HuH-7.5 (cell line): ENCODE measurements at places on chromosomes 5 and 9.
A peak's percentile ranks its signal among the peaks of the same experiment; 100 is the strongest.

DNA sequence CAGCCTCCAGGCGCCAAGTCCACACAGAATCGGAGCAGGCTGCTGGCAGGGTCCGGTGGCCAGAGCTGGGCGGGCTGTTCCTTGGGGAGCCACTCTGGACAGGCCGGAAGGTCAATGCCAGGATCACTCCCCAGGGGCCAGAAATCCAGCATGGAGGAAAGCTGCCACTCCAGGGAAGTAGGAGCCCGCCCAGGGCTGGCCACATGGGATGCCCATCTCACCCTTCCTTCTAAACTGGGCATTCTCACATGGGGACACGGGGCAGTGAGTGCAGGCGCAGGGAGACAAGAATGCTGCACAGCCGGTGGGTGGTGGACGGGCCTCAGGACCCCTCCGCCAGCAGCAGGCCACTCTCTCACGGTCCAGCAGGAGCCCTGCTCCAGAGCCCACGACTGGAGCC is 58.2 kb downstream of the ADAMTS2 start:
- DNase-seq: no peak

- DNase-seq: no peak
Observed at GRCh38 chr9:84709056-84709455, 39.5 kb downstream of the NTRK2 start.

DNA sequence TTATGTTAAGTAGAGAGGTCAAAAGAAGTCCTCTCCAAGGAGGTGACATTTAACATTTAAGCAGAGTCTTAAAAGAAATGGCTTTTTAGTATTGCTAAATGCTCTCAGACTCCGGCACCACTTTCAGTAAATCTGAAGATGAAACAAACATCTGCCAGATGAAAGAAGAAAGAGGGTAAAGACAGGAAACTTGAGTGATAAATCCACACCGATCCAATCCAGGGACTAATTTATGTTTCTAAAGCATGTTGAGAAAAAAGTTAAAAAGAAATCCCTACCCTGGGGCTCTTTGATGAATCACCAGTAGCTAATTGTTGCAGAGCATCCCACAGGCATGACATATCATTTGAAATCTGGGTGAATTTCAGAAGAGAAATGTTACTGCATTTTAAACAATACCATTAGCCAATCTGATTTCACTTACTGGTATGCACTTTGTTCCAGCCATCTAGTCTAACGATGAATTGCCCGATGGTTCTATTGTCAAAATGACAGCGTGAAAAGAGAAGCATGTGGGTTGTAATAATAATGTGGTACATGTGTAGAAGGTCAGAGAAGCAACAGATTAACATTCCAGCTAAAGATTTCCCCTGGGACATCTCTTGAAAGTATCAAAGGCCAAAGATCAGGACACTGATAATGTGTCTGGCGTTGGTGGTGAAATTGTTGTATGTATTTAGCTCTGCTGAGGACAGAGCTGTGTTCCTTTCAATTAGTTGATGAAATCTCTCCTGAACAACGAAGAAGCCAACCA is 485.7 kb downstream of the CSNK1G3 start:
- DNase-seq: peak; percentile 12

DNA sequence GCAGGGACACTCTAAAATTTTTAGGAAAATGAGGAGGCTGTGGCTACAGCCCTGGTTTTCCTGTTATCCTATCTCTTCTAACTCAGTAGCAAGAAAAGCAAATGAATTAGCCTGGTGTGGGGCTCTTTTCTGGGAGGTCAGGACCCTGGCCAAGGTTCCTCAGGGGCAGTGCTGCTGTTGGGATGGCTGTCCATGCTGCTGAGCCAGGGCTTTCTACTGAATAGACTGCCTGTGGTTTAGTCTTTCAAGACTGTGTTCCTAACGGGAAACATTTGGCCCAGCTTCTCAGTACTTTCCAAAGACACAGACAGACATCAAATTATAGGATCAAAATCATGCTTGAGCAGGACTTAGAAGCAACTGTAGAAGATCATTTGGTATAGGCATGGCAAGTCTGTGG is 18.1 kb downstream of the TNC start:
- DNase-seq: no peak

- no peak for DNase-seq
Observed at GRCh38 chr9:129284607-129285291, 106.7 kb upstream of the IER5L start.

- DNase-seq: no peak
Observed at GRCh38 chr9:105662184-105663104, at the start of gene TAL2. TSS of gene TAL2 (plus strand) at chr9:105662457. CDS start at chr9:105662497, 40 bp downstream.

GRCh38 chr5:20615888-20616563 is 628.0 kb upstream of the CDH18 start:
- no peak for DNase-seq

DNA sequence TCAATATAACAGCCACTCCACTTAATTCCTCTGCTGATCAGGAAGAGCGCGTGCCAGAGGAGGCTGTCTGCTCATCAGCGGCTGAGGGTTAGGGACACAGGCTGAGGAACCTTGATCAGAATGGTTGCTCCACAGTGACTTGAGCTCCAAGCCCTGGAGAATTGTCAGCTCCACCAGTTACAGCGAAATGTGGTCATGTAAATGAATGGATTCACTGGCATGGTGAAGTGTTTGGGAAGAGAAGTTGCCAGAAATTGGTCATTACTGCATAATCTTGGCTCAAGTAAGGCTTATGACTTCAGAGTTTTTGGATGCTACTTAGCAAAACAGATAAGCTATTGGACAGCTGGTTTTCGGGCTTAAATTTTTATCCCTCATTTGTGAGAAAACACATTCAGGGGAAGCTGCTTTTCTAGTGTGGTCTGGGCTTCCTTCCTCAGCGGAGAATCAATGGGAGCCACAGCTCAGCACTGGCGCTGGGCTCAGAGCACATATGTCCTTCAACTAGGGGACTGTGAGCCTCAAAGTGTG is 65.0 kb downstream of the PRRT1B start:
- DNase-seq: no peak

DNA sequence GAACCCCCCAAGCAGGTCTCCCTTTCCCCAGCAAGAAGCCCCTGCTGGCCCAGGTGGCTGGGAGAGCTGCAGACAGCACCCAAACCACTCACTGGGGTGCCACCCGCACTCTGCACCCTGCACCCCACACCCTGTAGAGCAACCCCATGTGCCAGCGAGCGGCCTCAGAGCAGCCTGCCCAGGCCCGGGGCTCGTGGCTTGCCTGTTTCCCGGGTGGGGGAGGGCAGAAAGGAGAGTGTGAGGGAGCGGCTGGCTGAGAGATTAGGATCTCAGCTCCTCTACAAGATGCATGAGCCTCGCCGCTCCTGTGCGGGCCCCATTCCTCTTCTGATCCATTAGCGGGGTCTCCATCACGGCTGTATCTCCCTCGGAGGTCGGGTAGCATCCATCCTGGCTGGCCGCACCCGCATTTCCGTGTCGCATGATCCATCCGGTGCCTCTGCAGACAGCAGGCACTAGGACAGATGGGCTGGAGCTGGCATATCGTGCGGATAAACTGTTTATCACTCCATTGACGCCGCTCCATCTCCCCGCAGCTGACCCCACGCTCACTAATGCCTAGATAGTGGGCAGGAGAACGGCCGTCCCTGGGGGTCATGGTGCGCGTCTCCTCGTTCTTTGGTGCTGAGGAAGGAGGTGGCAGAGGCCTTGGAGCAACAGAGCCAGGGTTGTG is 54.4 kb downstream of the MRPL36 start:
- DNase-seq: no peak

DNA sequence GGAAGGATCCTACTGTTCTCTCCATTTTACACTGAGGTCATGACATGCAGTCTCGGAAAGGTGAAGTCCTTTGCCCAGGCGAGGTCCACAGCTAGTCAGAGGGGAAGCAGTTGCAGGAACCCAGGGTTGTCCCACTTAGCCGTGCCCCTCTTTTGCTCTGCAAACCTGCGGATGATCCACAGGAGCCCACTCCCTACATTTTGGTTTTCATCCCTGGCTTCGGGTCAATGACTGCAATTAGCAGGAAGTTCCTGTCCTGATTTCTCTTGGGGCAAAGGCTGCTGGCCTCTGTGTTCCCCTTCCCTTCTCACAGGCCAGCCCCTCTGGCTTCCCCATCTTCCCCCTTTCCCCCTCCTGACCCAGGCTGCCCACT is 1.3 kb downstream of the SLC2A8 start:
- DNase-seq: no peak

DNA sequence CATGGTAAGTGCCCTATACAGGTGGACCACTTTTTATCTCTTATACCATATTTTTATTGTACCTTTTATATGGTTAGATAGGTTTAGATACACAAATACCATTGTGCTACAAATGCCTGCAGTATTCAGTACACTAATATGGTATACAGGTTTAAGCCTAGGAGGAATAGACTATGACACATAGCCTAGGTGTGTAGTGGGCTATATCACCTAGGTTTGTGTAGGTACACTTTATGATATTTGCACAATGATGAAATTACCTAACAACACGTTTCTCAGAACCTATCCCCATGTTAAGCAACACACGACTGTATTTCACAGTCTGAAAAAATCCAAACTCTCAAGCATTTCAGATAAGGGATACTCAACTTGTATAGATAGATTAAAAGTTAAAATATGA is 9.6 kb upstream of the PHF24 start:
- DNase-seq: no peak

- no peak for DNase-seq
Observed at GRCh38 chr5:103801681-103802080, 239.1 kb upstream of the NUDT12 start.

DNA sequence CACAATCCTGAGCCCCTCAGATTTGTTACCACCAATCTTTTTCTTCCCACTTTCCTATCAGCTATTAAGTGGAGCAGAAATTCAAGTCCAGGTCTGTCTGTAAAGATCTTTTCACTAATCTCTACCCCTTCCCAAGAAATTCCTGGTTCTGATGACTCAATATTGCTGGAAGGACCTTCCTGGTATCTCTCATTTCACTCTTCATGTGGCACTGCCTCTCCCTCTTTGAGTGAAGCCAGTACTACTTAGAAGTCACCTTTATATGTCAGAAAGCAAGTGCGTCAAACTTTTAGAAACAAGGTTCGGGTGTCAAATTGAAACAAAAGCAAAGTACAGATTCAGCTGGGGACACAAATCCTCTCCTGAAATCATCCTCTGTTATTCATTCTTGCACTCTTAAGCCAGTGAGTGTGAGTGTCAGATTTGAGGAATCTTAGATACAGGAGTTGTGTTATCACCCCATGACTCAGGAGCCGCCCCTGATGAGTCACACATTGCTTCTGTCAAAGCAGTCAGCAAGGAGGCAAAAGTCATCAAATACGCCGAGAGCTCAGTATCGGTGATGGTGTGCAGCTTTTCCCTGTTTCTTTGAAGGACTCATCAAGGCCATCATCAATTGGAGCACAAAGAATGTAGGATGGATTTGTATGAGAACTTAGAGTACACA is 313.0 kb downstream of the CETN3 start:
- no peak for DNase-seq

GRCh38 chr5:173035904-173036707 is 20.0 kb upstream of the CREBRF start:
- DNase-seq: no peak

DNA sequence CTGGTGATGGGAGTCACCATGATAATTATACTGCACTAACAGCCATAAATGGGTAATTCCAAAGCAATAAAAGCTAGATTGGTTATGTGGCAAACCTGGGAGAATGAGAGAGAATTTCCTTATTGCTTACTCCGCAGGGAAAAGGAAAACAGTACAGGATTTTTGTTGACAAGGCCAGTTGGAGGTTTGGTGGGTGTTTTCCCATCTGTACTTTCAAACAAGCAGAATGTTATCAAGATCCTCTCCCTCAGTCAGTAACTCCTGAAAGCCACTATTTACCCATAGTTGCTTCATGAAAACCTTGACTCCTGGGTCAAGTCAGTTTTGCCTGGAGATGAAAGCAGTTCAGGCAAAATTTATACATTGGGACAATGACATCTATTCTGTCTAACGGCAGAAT is 26.4 kb downstream of the IL9 start:
- DNase-seq: no peak

DNA sequence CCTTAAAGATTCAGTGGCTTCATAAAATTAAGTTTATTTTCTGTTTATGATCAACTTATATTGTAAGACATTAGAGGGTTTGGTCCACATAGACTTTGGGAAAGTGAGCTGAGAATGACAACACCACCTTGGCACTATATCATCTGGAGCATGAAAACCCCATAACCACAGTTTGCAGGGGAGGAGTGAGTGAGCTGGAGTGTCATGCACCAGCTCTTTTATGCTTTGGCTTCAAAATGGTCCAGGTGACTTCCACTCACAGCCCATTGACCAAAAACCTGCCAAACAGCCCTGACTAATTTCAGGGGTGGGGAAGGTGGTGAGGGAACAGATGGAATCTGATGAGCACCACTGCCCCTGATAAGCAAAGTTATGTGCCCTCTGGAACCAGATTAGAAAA is 295.8 kb downstream of the DMRTA1 start:
- no peak for DNase-seq

GRCh38 chr9:134635351-134636148 is 6.1 kb upstream of the COL5A1 start:
- DNase-seq: no peak

DNA sequence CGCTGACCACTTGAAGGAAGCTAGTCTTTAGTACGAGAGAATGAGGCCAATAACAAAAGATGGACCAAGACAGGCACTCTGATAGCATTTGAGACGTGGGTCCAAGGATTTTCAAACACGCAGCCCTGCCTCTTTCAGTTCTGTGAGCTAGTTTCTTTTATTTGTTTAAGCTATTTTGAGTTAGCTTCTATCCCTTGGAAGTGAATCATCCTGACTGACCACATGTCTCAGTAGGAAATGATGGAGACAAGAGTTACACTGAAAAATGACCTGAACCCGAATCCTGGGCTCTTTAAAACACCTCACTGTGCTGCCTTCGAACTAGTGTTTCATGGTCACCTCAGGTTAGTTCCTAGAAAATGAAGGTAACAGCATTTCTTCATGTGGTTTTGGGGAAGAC is 9.9 kb downstream of the TEK start:
- no peak for DNase-seq

GRCh38 chr9:90552317-90552716 is 90.3 kb downstream of the DIRAS2 start:
- DNase-seq: no peak

- no peak for DNase-seq
Observed at GRCh38 chr9:87343816-87344430, 153.7 kb upstream of the DAPK1 start.

DNA sequence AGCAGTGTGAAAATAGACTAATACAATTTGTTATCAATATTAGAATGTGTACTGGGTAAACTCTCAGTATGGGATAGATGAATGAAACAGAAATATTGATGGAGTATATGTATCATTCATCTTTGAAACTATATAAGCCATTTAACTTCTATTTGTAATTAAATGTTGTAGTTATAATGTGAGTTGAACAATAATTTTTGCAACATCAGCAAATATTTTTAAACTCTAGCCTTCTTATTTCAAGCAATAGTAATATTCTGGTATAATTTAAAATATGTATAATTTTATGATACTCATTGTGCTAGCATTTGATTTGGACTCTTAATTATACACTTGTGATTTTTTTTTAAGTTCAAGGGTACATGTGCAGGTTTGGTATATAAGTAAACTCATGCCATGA is 59.6 kb upstream of the RGMB start:
- no peak for DNase-seq

- no peak for DNase-seq
Observed at GRCh38 chr5:126877602-126878001, 100.7 kb downstream of the LMNB1 start.
